Stimulated activated CD8-positive, alpha-beta memory T cell treated with anti-CD3 and anti-CD28 coated beads, Interleukin-4, amount 100 ng/mL, for 4 hours (primary cell): ENCODE measurements at places on chromosomes 6 and 20.

GRCh38 chr6:148779142-148779562, 32.3 kb downstream of the UST start:
- DNase-seq: no peak

- no peak for DNase-seq
Observed at GRCh38 chr6:51718533-51718932, 368.9 kb downstream of the PKHD1 start.

GRCh38 chr20:16864069-16864468, 115.9 kb downstream of the OTOR start:
- DNase-seq: no peak

GRCh38 chr6:152170702-152171667, 363.5 kb downstream of the ESR1 start:
- DNase-seq: peak; percentile 8

DNA sequence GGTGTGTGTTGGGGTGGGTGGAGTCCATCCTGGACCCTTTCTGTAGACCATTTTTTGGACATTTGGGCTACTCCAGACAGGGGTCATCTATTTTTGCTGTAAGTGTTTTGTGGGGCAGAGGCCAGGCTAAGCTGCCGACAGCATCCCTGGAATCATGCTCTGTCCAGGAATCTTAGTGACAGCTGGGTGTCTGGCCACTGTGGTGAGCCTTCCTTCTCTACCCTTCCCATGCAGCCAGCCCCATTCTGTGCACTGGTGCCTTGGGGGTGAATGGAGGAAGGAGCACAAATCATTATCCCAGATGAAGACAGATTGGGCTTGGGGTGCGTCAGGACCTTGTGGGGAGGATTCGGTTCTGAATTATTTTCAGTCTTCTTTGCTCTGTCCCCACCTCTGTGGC, 20.2 kb downstream of the TOX2 start:
- no peak for DNase-seq

- no peak for DNase-seq
Observed at GRCh38 chr20:25517124-25517523, 68.2 kb downstream of the NINL start.

DNA sequence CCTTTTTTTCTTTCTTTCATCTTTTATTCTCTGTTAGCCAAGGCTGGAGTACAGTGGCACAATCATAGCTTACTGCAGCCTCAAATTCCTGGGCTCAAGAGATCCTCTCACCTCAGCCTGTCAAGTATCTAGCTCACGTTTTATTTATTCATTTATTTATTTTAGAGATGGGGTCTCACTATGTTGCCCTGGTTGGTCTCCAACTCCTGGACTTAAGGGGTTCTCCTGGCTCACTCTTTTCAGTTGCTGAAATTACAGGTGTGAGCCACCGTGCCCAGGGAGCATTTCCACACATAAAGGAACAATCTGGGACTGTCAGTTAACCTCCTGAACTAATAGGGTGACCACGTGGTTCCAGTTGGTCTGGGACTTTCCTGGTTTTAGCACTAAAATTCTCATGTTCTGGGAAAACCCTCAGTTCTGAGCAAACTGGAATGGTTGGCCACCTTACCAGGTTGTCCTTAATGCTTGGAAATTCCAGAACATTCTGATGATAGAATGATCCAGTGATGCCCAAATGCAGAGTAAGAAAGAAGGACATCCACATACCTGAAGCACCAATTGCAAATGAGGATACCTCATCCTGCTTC, 105.5 kb upstream of the ZNF217 start:
- no peak for DNase-seq

DNA sequence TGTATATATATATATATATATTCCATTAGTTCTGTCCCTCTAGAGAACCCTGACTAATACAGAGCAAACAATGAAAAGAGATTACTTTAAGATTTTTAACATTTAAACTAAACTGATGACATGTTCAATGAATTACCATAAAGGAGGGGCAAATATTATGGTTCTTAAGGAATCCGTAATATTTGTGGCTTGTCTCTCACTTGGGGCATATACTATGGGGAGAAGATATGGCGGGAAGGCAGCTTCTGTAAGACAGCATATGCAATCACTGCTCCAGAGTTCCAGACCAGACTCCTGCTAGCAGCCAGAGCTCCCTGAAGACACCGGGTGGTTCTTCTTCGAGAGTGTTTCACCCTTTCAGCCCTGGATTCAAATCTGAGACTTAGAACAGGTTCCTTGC, 321.1 kb upstream of the NT5E start:
- DNase-seq: no peak

GRCh38 chr6:20856681-20857288, 322.5 kb downstream of the CDKAL1 start:
- no peak for DNase-seq

DNA sequence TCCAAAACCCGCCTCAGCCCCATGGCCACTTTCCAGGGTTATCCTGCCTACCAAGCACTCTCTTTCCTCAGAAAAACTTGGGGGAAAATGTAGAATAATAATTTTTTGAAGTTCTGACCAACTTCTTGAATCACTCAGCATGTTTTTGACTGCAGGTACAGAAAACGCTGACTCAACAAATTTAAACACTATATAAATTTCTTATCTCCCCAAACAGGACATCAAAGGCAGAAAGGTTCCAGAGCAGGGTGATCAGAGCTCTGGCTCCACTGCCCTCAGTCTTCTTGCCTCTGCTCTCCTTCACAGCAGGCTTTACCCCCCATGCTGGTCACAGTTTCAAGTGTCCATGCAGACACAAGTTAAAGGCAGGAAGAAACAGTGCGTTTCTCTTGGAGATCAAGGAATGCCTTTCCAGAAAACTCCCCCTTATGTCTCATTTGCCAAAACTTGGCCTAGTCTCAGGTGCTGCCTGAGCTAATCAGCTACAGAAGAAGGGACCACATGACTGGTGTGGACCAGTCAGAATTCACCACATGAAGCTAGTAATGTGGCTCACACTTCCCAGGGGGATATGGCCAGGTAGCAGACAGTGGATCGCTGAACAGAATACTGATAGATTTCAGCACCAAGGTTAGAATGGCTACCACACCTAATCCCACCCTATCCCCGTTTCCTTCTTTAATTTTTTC, 24.4 kb upstream of the SLC17A3 start:
- no peak for DNase-seq

DNA sequence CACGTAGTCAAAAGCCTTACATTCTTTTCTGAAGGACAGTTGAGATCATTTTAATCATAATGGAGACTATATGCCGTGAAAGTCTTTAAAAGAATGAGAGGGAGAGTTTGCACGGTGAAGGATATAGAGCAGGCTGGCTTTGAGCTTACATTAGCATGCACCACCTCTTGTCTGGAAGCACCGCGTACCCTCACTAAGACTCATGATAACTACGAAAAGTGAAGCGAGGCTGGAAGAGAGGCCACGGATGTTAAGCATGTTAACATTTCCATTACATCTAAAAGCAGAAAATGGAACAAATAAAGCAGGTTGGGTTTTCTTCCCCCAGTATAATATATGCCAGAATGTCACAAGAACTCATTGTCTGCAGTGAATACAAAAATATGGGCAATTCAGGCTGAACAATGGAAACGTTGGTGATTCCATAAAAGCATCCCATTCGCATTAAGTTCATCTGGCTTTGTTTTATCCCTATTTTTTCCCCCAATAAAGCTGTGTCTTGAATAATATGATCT, 40.6 kb upstream of the NKX2-2 start:
- DNase-seq: no peak

- DNase-seq: no peak
Observed at GRCh38 chr6:131643855-131644460, 6.9 kb downstream of the ENPP3 start.

DNA sequence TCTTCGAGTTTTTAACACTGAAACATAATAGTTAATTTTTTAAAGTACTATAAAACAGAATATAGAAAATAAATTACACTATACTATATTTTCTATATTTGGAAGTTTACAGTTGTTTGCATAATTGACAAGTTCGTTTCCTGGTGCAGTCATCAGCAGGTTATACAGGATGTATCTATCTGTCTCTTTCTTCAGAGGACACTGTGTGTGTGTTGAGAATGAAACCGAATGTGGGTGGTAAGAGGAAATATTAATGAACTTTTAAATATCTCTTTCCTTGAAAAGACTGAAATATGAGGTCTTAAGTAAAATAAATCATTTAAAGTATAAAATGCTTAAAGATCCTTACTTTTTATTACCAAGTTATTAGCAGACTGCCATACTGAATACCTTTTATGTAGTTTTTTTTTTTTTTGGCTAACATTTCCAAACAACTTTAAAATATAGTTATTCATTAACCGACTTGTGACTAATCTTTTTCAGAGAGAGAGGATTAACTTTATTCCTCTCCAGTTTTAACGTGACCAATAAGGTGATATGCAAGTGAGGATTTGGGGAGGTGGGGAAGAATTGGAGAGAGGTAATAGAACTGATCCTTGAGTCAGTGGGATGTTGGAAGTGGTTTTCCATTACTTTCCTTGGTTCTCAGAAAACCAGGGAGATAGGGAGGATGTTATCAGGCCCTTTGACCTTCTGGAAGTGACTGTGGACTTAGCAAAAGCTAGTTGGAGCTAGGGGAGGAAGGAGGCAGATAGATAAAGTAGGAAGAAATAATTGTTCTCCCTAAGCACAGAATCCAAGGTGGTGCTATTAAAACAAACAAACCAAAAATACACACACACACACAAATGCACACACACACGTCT, 380.0 kb upstream of the FLRT3 start:
- no peak for DNase-seq

- DNase-seq: no peak
Observed at GRCh38 chr6:157715728-157716164, 107.3 kb upstream of the SNX9 start.

DNA sequence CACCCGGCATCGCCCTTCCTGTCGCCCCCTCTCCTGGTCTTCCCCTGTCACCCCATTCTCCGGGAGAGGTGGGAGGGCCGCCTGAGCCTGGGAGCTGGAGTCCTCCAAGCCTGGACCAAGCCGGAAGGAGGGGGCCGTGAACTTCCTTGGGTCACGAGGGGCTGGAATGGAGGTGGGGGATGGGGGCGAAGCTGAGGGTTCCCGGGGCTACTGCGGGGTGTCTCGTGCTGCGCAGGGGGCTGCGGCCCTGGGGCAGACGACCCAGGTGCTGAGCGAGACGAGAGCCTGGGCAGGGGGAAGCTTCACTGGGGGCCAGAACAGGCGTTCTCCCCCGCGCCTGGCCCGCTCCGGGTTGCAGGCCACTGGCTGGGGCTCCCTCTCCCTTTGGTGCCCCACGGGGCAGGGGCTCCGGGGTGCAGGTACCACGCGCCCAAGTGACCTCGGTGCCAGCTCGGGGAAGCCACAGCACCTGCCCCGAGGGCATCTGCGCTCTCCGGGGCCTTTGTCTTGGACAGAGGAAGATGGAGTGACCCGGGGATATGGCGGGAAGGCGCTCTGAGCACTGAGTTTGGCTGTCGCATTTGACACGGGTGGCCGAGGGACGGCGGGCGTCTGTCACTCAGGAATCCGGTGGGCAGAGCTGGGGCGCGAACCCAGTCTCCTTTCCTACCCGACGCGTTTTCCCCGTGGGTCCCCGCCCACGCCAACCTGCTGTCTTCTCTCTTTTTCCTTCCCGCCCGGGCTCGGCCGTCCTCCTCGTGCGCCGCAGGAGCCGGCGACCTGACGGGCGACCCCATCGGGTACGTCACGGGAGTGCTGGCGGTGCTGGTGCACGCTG, 1.2 kb downstream of the SLC35D3 start:
- DNase-seq: no peak

GRCh38 chr6:3297006-3297405, 38.3 kb downstream of the PSMG4 start:
- DNase-seq: no peak

DNA sequence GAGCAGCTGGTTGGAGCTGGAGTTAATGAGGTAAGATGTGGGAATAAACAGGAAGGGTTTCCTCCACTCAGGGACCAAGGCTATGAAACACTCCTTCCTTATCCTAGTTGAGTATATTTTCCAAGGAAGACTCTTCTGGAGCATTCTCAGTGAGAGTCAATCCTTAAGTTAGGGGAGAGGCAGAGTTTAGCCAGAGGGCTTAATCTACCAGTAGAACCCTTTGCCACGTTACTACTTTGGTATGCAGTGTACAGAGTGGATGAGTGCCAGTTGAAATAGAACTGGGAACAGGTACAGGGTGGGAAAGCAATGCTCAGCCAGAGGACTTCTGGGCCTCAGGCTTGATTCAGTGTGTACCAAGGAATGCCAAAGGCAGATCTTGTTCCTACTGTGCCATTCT, 114.3 kb downstream of the UBE3D start:
- DNase-seq: no peak

DNA sequence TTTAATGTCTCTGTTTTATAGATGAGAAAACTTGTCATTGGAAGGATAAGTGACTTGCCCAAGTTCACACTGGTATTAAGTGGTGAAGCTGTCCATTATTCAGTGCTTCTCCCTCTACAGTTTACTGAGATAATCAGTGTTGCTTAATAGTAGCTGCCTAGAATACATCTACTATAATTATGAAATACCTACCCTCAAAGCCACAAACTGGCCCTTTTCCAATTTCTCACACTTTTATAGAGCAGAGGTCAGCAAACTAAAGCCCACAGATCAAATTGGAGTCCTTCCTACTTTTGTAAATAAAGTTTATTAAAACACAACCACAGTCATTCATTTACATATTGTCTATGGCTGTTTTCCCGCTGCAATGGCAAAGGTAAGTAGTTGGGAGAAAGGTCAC, 73.5 kb downstream of the EYS start:
- no peak for DNase-seq

GRCh38 chr6:37256692-37257319, 766 bp upstream of the TBC1D22B start:
- no peak for DNase-seq

DNA sequence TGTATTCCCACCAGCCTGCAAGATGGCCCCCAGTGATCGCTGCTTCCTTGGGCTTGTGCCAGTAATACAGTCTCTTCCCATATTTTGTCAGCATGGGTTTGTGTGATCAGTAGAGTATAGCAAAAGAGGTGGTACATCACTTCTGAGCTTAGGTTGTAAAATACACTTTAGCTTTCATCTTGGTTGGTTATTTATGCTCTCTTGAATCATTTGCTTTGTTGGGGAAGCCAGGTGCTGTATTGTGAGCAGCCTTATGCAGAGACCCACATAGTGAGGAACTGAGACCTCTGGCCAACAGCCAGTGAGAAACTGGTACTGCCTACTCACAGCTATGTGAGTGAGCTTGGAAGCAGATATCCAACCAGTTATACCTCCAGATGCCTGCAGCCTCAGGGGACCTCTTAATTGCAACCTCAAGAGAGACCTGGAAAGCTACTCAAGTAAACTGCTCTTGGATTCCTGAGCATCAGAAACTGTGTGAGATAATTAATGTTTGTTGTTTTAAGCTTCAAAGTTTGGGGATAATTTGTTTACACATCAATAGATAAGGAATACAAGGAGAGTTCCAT, 229.3 kb downstream of the FARS2 start:
- no peak for DNase-seq

DNA sequence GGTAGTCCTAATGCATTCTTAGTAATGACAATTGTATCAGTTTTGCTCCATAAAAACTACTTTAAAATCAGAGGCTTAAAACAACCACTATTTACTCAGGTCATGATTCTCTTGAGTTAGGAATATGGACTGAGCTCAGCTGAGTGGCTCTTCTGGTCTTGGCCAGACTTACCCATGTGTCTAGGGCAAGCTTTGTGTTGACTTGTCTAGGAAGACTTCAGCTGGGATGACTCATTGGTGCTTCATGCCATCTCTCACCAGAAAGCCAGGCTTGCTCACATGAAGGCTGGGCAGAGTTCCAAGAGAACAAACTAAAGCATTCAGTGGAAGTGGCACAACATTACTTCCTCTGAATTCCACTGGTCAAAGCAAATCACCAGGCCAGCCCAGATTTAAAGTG, 155.3 kb downstream of the DHX35 start:
- DNase-seq: no peak

- no peak for DNase-seq
Observed at GRCh38 chr6:100412872-100413271, 51.8 kb downstream of the SIM1 start.

- DNase-seq: no peak
Observed at GRCh38 chr6:158900663-158901312, 81.6 kb upstream of the EZR start.
